Stimulated activated CD4-positive, alpha-beta T cell treated with anti-CD3 and anti-CD28 coated beads, Interleukin-15, amount 100 ng/mL, for 1 hour (primary cell): ENCODE measurements at places on chromosomes 7 and 10.

DNA sequence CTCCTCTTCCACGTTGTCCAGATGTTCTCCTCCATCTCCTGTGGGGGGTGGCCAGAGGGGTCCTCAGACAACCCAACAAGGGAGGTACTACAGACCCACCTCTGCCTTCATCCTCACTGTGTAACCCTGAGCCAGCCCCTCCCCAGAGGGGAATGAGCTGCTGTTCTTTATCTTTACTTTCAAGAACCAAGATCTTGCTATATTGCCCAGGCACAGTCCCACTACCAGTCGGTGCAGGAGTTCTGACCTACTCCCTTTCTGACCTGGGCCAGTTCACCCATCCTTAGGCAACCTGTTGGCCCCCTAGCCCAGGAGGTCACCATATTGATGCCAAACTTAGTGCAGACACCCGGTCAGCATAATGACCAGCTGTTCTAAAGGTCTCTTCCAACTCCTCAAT is 16.8 kb upstream of the MTPAP start:
- DNase-seq: no peak

GRCh38 chr7:1112625-1113547 is 25.0 kb downstream of the GPER1 start:
- DNase-seq: no peak

DNA sequence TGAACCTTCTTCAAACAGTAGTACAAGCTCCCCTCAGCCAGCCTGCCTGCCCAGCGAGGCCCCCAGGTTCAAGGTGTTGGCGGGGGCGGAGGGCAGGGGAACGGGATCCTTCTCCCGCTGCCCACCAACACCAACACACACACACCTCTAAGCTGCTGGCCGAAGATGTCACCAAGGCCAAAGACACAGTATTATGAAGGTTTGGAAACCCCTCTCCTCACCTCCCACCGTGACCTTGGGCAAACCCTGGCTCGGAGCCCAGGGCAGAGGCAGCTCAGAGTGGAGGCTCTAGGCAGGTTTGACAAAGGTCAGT is 49.4 kb upstream of the GTF2IRD1 start:
- no peak for DNase-seq

GRCh38 chr7:47392241-47392759 is 189.6 kb downstream of the TNS3 start:
- DNase-seq: no peak

- no peak for DNase-seq
Observed at GRCh38 chr7:80131675-80132435, 2.8 kb upstream of the GNAI1 start.

DNA sequence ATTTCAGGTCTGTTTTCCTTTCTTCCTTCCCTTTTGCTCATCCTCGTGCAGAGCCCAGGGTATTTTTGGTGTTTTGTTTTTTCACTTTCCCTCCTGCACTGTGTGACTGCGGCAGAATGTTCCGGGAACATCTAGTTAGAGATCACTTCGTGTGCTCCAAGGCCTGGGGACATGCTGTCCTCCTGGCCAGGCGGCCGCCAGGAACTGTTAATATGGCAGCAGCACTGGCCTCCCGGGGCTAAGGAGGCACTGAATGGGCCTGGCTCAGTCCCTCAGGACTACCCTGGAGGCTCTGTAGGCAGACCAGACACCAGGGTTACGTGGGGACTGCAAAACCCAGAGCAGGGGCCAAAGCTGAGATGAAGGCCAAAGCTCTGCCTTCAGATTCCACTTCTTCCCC is 43.1 kb upstream of the TCF7L2 start:
- DNase-seq: no peak

GRCh38 chr7:133330085-133330484 is 77.2 kb downstream of the EXOC4 start:
- no peak for DNase-seq

DNA sequence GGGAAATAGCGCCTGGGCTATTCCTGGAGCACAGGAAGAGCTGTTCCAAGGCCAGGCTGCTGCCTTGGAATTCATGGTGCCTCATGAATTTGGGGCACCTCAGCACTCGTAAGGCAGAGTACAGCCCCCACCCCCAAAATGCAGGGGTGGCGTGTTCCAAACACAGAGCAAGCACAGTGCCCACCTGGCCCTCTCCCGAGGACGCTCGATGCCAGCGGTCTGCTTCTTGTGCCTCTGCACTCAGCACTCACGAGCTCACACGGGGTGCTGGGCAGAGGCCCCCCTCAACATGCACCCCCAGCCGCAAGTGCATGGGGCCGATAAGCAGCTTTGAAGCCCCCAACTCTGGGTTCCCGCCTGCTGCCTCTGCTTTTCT is 60.1 kb downstream of the ZRANB1 start:
- DNase-seq: no peak

DNA sequence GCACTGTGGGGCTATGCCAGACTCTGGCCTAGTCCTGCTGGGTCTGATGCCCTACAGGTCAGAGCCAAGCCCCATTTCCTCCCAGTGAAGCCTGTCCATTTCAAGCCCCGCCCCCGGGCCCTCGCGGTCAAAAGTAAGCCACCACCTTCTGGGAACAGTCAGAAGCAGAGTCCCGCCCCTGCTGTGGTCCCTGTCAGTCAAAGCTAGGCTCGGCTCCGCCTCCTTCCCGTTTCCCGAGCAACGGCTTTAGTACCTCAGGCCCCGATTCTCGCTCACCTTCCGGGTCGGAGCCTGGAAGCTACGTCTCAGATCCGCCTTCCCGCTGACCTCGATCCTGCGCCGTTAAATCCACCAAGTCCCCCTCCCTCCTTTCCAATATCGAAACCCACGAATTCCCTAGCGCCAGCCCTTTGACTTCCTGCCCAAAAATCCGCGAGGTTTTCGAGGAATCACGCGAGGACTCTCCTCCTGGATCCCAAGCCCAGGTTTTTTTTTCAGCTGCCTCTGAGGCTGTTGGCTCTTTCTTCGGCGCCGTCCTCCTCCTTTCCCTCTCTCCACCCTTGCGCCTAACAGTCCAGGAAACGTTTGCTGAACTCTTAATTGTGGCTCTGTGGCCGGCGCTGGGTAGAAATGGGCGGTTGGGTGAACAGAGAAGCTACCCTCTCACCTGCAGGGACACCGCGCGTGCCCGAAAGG is 11.8 kb downstream of the SFXN3 start:
- DNase-seq: peak; percentile 70

DNA sequence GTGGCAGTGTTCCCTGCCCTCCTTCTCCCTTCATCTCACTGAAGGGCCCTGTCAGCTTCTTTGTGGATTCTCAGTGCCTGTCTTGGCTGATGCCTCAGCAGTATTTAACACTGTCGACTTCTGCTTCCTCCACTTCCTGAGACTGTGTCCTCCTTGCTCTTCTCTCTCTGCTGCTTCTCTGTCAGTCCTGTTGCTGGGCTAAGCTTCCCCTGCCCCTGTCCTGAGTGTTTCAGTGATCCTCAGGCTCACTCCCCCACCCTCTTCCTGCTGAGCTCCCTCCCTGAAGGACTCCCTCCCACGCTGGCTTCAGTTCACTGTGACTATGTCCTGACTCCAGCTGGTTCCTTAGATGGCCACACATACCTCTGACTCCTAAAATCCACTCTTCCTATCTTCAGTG is 64.9 kb downstream of the CREM start:
- DNase-seq: no peak

- no peak for DNase-seq
Observed at GRCh38 chr7:32255036-32255435, 184.8 kb upstream of the PDE1C start.

- DNase-seq: no peak
Observed at GRCh38 chr10:97024168-97025073, 161.3 kb downstream of the SLIT1 start.

GRCh38 chr7:93739424-93739823 is 151.1 kb downstream of the TFPI2 start:
- no peak for DNase-seq

DNA sequence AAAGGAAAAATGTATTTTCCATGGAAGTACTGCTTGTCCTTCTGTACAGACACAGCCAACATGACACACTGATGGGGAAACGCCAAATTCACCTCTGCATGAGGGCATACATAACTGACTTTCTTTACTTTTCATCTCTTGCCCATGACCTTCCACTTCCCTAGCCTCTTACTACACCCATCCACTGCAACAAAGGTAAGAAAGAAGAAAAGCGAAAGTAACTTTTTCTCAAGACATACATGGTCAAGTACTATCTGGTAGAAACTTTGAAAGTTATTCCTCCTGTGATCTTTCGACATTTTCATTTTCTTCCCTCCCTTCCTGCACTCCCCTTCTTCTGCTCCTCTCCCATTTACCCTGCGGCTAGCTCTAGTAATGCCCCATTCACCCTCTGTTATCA is 130.8 kb downstream of the USP6NL start:
- DNase-seq: no peak

DNA sequence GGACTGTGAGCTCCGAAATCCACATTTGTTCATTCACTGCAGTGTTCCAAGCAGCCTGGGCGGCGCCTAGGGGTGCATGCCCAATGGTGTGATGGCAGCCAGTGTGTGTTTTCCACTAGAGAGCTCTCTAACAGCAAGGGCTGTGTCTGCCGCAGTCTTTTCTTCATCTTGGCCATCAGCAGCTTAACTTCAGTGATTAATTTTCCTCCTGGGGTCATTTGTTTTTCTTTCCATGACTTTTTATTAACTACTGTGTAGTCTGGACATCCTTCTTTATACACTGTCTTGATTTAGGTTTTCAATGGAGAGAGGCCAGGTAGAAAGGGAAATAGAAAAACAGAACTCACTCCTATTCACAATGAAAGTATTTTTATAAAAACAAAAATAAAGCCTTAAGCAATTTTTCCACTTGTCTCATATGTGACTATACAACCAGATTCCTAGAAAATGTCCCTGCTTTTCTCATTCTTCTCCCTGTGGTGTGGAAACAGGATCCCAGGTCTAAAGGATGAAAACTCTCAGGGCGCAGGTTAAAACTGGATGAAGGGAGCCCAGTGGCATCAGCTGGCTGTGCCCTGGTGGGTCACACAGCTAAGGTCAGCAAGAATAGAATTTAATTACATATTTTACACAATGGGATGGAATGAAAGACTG is 176.8 kb downstream of the PKD1L1 start:
- no peak for DNase-seq

GRCh38 chr10:17010363-17011145 is 119.1 kb downstream of the CUBN start:
- no peak for DNase-seq

DNA sequence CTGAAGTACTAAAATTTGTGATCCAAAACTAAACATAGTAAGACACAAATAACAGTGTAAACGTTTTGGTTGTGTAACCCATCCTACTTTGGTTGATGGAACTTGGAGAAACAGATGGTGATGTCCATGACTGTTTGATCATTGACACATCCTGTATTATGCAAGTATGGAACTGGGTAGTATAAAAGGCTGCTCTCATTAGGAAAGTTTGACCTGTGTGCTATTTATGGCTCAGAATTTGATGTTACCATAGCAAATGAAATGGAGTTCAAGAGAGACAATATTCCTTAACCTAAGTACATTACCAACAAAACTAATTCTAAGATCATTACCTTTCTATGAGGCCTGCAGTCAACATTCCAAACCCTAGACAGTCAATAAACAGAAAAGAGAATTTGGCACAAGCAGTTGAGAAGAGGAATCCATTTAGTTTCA is 39.9 kb downstream of the DKK1 start:
- DNase-seq: no peak

GRCh38 chr10:101075775-101076174 is 14.0 kb downstream of the KAZALD1 start:
- DNase-seq: no peak

GRCh38 chr10:86391986-86392722 is 25.6 kb upstream of the GRID1 start:
- DNase-seq: no peak

DNA sequence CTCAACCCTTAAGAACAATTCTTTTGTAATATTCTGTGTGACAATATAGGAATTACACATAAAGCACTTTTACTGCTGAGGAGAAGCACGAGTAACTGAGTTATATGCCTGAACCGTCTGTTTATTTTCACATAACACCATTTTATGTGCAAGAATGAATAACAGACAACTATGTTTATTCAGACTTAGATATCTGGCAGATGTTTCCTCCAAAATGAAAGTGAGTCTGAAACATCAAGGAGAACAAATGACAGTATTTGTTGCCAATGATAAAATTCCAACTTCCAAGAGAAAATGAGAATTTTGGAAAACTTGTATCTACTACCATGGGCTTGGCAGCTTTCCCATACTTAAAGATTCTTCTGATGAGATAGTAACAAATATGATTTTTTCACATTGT is 51.4 kb downstream of the DNMBP start:
- DNase-seq: no peak

DNA sequence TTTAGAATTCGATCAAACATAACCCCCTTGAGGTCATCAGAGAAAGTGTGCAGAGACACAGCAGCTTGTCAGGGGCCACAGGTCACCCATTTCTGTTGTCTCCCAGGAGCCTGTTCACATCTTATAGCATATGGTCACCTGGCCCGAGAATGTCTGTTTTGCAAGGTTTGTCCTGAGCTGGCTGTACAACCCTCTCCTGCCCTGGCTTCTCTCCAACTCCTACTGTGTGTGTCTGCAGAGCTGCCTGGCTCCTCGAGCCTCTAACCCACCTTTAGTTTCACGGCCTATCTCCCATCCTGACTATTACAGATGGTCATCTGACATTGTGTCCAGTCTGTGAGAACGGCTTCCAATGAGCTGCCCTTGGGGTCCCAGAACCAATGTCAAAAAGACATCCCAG is 683.4 kb downstream of the SDK1 start:
- no peak for DNase-seq

- no peak for DNase-seq
Observed at GRCh38 chr7:676972-677385, 49.5 kb upstream of the DNAAF5 start.

- no peak for DNase-seq
Observed at GRCh38 chr7:17038783-17039170, 157.0 kb upstream of the AGR3 start.

- no peak for DNase-seq
Observed at GRCh38 chr10:85919491-85920021, 447.0 kb downstream of the GRID1 start.

DNA sequence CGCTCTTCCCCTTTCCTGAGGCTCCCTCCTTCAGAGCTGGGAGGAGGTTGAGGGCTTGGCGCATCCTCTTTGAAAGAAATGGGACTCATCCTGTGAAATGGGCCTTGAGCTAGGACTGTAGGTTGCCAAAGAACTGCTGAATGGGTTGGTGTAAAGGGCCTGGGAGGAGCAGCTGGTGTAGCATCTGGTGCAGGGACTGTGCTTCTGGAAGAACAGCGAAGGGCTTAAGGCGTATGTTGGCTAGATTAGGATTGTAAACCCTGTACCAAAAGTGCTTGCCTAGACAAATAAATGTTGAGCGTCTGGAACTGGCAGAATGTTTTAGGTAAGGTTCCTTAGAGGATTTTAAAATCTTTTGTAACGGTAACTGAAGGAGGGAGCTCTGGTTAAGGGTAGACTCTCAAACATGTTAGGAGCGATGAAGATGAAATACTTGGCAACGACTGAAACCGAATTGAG is 563 bp downstream of the STAM start:
- no peak for DNase-seq

GRCh38 chr10:112490545-112490944 is 43.5 kb downstream of the VTI1A start:
- no peak for DNase-seq
